ENCODE measurements at places on chromosomes 2 and 18. TPM values are rescaled to one million over a fixed set of nuclear protein-coding genes. Genes with fewer than 3 reads are reported as not detected.

Gene KLHL14
- total RNA-seq, result not detected

Gene TBR1
- under 0.01 TPM for total RNA-seq

Gene CYP27A1
- 3.7 TPM for total RNA-seq

Gene NRP2
- 2.5 TPM for total RNA-seq

Gene RAB6D
- not detected for total RNA-seq

Gene ATP6V1C2
- total RNA-seq, result under 0.01 TPM

Gene ALPP
- total RNA-seq, result not detected

Gene LYPD6B
- not detected for total RNA-seq

Gene TCF23
- not detected for total RNA-seq

Gene IL36A
- total RNA-seq, result not detected

Gene UGT1A10
- not detected for total RNA-seq

Gene SLC9A4
- total RNA-seq, result not detected

Gene VIT
- 8.8 TPM for total RNA-seq

Gene ACVR1
- 23.7 TPM for total RNA-seq

Gene CCDC178
- not detected for total RNA-seq

Gene UGT1A3
- not detected for total RNA-seq

Gene TRABD2A
- 22.4 TPM for total RNA-seq

Gene CCDC150
- 7.3 TPM for total RNA-seq

Gene SERPINB12
- not detected for total RNA-seq

Gene DOK6
- total RNA-seq, result not detected

Gene CABLES1
- 1.1 TPM for total RNA-seq

Gene PRSS56
- not detected for total RNA-seq

Gene ITGB6
- total RNA-seq, result under 0.01 TPM

Gene IL18R1
- 0.73 TPM for total RNA-seq

Gene CABYR
- 3.5 TPM for total RNA-seq

Gene HS1BP3
- 40.1 TPM for total RNA-seq

Gene BARD1
- total RNA-seq, result 15.1 TPM

Gene CHMP1B
- 33.1 TPM for total RNA-seq

Gene G6PC2
- not detected for total RNA-seq

Gene STON1
- 7.4 TPM for total RNA-seq

Gene FZD7
- 7.0 TPM for total RNA-seq

Gene PLCD4
- 2.2 TPM for total RNA-seq

Gene LOXL3
- total RNA-seq, result 2.2 TPM

Gene TSPYL6
- total RNA-seq, result not detected

Gene ACADL
- total RNA-seq, result 0.37 TPM

Gene CNDP1
- total RNA-seq, result not detected

Gene VWA3B
- total RNA-seq, result not detected

Gene ALK
- not detected for total RNA-seq

Gene SAG
- total RNA-seq, result not detected

Gene PLB1
- 0.39 TPM for total RNA-seq

Gene POTEJ
- total RNA-seq, result not detected
